Activated CD4-positive, CD25-positive, alpha-beta regulatory T cell treated with anti-CD3 and anti-CD28 coated beads, Interleukin-2, amount 50 U/mL, for 16 hours (primary cell): ENCODE measurements at places on chromosomes 3 and 15.

- no peak for DNase-seq
Observed at GRCh38 chr15:73628102-73628501, 5.1 kb downstream of the NPTN start.

- DNase-seq, result no peak
Observed at GRCh38 chr3:72839057-72839456, 9.2 kb downstream of the SHQ1 start.

- no peak for DNase-seq
Observed at GRCh38 chr3:35592589-35593295, 46.6 kb upstream of the ARPP21 start.

DNA sequence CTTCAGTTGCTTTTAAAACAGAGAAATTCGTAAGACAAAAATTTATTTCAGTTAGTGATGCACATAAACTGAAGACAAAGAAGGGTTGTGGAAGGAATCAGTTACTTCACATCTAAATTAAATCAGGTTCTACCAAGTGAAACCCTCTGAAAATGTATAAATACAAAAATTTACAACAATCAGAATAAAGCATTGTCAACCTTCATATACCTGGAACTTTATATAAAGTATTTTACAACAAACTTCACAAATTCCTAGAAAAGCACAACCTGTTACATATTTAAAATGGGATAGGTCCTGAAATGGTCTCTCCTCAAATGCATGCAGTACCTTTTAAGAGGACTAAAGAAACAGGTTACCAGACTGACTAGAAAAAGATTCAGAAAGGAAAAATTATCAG, 26.9 kb downstream of the ATOSA start:
- DNase-seq, result no peak

DNA sequence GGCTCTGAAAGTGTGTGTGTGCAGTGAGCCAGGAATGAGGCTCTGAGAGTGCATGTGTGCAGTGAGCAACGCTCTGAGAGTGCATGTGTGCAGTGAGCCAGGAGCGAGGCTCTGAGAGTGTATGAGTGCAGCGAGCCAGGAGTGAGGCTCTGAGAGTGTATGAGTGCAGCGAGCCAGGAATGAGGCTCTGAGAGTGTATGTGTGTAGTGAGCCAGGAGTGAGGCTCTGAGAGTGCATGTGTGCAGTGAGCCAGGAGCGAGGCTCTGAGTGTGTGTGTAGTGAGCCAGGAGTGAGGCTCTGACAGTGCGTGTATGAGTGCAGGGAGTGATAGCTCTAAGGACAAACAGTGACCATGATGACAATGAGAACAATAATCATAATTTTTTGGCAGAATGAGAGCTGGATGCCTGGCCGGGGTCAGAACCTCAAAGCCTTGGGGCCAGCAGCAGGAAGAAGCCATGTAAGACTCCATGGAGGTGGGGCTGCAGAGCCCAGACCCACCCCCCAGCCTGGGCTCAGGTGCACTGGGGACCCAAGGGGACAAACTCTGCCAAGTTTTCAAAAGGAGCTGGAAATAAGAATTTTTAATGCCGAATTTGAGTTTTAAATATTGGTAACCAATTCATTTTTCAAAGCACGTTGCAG, 85.7 kb upstream of the PRR20G start:
- DNase-seq, result no peak
